ENCODE measurements at places on chromosomes 16 and 17.

DNA sequence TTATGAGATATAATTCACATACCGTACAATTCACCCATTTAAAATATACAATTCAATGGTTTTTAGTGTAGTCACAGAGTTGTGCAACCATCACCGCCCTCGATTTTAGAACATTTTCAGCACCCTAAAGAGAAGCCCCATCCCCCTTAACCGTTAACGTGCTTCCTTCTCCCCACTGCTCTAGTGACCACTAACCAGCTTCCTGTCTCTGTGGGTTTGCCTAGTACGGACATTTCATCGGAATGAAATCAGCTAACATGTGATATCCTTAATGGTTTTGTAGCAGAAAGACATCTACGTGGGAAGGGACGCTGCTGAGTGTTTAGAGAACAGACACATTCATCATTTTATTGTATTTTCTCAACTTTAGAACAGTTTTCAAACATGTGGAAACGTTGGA, 80.8 kb upstream of the HSBP1 start:
- DNase-seq = no peak

DNA sequence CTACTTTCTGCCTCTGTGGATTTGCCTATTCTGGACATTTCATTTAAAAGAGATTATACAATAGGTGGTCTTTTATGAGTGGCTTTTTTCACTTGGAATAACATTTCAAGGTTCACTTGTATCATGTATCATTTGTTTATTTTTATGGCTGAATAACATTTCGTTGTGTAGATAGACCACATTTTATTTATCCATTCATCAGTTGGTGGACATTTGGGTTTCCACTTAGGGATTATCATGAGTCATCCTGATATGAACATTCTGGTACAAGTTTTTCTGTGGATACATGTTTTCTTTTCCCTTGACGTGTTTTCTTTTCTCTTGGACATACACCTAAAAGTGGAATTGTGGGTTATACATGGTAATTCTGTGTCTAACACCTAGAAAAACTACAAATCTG, 25.3 kb downstream of the PRSS54 start:
- DNase-seq = no peak

DNA sequence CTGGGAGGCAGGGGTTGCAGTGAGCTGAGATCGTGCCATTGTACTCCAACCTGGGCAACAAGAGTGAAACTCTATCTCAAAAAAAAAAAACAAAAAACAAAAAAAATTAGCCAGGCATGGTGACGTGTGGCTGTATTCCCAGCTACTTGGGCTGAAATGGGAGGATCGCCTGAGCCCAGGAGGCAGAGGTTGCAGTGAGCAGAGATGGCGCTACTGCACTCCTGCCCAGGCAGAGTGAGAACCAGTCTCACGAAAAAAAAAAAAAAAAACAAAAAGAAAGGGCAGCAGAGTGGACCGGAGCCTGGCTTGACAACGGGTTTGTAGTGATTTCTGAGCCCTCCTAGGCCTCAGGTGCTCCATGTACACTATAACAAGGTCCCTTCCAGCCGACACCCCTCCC, 33.1 kb downstream of the PEMT start:
- DNase-seq = no peak

GRCh38 chr17:8123695-8124349, at the start of gene HES7:
TSS of gene HES7 (minus strand) at chr17:8124106. CDS start at chr17:8124084, 22 bp downstream.
- no peak for DNase-seq

GRCh38 chr17:13162361-13162760, 144.5 kb upstream of the ELAC2 start:
- DNase-seq = no peak

DNA sequence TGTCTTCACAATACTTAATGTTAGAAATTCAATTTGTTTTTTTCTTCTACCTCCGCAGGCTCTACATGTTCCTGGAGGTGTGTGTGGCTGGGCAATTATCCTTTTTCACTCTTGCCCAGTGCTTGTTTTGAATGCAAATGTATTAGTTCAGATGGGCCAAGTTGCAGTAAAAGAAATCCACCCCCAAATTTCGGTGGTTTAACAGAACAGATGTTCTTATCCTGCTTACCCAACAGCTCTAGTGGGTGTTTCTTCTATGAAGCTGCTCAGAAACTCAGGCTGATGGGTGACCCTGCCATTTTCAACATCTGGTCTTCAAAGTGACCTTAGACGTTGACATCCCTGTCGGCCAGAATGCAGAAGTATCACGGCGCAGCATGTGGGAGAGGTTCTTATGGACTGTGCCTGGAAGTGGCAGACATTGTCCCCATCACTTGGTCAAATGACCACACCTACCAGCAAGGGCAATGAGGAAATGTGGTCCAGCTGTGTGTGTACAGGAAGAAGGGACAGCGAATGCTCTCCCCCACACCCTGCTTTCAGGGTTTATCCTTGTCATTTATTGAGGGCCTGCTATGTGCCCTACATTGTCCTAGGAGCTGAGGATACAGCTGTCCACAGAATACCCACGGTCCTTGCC, 157.3 kb downstream of the CDH13 start:
- no peak for DNase-seq

DNA sequence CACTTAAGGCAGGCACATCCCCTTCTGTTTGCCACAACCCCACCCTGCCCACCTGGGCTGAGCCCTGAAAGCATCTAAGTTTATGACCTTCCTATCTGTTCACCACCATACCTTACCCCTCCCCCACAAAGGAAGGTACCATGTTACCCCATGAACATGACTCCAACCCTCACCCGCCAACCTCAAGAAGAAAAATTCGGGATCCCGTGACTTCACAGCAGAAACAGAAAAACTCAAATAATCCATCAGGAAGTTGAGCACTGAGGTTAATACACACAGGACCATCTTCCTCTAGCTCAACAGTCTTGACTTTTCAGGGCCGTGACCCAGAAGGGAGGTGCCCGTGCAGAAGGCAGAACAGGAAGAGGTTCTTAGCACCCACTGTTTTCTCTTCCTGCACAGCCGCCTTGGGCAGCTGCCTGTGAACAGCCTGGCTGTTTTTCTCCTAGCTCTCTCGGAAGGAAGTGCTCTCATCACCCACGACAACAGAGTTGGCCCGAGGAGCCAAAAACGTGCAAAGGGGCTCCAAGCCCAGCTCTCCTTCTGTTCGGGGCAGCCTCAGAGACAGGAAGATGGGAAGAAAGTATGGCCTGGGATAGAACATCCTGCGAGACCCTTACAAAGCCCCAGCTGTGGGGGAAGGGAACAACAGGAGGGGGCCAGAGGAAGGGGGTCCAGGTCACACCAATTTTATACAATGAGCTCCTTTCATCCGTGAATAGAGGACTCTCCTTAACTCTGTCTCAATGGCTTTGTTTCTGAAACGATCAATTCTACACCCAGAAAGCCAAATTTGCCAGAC, 101.1 kb downstream of the XYLT1 start:
- DNase-seq = no peak

GRCh38 chr17:35359398-35359797, 14.0 kb downstream of the SLFN11 start:
- DNase-seq = no peak

DNA sequence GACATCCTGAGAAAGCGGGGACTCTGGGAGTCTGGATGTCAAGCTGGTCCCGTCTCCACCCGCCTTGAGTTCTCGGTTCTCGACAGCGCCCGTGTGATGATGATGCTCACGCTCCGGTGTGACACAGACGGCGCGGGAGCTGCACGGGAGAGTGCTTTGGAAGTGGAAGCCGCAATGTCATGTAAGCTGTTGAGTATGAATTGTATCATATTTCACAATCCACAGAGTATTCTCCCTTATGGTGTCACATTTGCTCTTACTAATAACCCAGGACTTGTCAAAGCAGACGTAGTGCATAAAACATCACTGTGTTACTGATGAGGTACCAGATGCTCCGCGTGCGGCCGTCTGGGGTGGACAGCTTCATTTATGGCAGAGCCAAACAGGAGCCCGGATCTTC, 217.5 kb upstream of the CHMP6 start:
- no peak for DNase-seq

DNA sequence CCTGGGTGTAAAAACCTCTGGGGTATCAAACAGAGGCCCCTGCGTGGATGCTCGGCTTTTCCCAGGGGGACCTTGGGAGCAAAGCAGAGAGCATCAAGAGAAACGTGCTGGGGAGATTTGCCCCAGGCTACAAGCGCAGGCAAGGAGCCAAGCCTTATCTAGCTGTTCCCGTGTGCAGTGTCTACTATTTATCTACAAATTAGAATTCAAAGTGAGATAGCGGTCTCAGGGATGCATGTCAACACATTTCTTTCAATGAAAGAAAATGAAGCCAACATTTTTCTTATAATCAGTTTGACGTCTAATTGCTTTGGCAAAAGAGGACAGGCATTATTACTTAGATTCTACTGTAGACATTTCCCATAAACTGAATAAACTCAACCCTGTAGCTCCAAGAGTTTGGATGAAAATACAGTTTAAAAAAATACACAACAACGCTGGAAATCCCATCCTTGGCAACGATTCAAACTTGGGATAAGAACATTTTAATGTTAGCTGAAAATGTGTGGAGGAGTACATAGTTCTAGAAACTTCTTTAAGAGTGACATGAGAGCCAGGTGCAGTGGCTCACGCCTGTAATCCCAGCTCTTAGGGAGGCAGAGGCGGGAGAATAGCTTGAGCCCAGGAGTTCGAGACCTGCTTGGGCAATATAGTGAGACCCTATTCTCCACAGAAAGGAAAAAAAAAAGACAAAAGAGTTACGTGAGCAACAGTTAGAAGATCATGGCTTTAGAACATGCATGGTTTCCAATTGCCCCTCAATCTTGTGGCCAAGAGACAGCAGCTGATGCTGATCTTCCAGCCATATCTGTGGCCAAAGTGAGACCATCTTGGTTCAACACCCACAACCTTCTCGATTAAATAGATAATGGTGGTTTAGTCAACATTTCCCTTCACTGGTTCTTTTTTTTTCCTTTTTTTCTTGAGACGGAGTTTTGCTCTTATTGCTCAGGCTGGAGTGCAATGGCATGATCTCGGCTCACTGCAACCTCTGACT, 7.2 kb downstream of the SPNS3 start:
- no peak for DNase-seq

DNA sequence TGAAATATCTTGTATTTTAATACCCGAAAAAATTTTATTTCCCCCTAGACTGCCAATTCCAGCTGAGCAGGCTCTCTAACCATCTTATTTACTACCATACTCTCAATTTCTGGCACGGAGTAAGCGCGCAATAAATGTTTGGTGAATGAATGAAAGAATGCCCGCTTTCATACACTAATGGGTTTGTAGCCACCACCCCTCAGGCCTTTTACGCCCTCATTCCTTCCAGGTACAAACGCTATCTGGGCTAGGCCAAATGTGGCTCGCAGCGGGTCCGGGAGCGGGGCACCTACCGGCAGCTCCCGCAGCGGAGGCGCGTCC, 536 bp upstream of the PLD2 start:
- DNase-seq = no peak

DNA sequence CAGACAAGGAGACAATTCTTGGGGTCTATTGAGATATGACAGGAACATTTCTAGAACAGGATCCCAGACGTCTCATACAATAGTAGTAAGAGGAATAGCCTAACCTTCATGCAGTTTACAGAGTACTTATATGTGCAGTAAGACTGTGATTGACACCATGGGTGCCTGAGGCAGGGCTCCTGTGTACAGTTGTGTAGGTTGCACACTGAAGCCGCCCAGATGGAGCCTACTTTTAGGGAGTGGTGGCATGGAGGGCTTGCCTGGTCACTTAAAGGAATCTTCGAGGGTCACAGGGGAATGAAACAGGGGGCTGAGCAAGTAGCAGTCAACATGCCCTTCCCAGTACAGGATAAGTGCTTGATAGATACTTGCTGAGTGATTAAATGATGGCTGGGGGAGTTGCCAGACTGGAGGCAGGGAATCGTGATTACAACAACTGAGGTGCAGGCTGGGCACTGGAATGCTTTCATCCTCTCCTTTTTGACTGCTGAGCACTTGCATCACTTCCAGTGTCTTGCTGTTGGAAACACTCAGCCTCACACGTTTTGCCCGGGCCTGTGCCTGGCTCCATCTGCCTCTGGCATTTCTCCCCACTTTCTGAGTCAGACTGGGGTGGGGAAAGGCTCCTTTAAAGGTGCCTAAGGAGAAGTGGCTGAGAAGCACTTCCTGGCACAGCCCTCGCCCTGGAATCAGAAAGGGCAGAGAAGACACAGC, 71.0 kb downstream of the COPRS start:
- DNase-seq = no peak
